ENCODE measurements at places on chromosomes 16 and 17.

DNA sequence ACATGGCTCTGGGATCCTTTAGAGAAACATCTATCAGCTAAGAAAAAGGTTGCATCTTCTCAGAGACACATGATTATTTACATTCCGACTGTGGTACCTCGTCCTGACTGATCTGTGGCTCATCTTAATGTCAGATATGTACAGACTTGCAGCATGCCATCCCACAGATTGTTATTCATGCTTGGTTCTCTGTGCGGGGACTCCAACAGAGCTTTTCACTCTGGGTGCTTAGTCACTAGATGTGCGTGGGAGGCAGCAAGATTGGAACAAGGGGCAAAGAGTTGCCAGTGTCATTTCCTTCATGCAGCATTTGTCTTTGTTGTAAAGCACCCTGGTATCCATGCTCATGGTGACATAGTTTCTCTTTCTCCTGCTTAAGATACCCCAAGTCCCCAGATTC is 179.1 kb upstream of the CACNG5 start:
- no peak for DNase-seq

DNA sequence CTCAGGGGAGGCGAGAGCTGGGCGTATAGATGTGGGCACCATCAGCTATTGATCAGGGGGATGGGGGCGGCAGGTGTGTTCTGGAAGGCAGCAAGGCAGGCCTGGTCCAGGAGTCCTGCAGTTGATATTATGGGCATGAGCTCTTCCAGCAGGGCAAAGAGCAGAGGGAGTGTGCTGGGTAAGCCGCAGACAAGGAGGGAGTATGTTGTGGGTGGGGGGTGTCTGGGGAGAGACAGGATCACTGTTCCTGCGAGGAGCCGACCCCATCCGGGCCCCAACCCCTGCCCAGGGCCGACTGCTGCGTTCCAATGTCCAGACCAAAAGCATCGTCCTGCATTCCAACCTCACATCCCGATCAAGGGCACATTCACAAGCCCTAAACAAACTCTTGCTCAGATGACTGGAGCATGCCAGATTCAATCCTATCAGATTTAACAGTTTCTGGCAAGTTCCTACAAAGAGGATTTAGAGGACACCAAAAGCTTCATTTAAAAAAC is 9.2 kb downstream of the MXRA7 start:
- DNase-seq: no peak

DNA sequence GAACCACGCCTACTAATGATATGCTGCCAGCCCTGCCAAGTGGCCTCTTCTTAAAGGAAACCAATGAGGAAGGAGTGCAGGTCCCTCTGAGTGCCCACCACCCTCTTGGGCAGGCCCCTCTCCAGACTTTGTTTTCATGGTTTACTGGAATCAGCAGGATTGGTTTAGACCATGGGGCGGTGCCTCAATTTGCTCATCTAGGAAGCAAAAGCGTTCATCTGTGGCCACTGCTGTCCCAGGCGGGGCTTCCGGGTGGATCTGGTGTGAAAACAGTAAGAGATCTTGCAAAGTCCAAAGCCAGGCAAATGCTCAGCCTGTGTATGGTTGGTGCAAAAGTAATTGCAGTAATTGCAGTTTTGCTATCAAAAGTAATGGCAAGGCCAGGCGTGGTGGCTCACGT is 71.3 kb downstream of the AMFR start:
- no peak for DNase-seq

DNA sequence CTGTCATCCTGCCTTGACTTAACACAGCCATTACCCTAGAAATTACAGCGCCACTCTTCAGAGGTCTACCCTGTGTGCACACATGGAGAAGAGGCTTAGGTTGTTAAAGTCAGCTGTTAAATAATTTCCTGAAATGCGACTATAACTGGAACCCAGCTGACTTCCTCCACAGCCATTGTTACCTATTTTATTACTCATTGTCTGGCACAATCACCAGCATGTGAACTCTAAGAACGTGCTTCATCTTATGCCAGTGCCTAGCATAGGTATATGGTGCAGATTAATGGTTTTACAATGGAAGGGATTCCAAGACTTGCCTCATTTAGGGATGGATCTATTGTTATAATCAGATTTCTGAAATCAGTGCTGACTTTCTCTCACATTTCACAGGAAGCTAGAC is 11.9 kb downstream of the RDM1 start:
- no peak for DNase-seq

- DNase-seq: no peak
Observed at GRCh38 chr16:26058326-26058725, 366.6 kb downstream of the HS3ST4 start.

DNA sequence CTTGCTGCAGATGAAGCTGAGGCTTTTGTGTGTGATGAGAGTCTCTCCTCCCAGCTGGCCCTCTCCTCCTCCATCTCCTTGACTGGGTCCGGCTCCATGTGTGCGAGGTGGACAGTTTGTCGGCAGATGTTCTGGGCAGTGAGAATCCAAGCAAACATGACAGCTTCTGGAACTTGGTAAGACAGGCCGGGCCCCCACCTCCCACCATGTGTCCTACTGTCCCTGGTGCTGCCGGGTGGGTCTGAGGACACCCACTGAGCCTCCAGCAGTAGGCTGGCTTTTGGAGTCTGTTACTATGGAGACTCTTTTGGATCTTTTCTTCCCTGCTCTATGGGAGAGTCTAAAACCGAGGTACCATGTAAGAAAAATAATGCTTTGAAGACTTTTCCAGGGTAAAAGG is 12.7 kb downstream of the NUP85 start:
- DNase-seq: no peak

GRCh38 chr17:74474043-74474792 is 7.8 kb downstream of the CD300A start:
- no peak for DNase-seq

DNA sequence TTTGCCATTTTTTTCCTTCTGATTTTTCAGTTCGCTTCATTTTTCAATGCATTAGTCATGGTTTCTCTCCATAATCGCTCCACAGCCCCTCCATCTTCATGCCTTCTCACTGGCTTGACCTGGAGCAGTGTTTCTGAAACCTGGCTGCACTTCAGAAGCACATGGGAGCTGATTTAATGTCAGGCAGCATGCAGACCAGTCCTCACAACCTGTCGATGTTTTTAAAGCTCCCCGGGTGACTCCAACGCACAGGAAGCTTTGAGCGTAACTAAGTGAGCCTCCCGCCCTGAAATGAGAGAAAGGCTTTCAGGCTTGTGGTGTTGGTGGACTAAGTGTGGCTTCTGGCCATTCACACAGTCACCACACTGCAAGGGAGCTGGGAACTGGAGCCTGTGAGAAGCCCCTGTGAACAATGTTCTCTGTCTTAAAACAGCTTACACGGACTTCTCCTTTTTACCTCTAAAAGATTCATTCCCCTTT is 16.8 kb upstream of the DRG2 start:
- no peak for DNase-seq

All from NCI-H1436 treated with DMSO at 0.1 percent for 48 hours (cell line).